Stimulated activated CD8-positive, alpha-beta memory T cell treated with anti-CD3 and anti-CD28 coated beads, Interleukin-7, amount 100 ng/mL, for 4 hours (primary cell): ENCODE measurements at places on chromosomes 6 and 20.

DNA sequence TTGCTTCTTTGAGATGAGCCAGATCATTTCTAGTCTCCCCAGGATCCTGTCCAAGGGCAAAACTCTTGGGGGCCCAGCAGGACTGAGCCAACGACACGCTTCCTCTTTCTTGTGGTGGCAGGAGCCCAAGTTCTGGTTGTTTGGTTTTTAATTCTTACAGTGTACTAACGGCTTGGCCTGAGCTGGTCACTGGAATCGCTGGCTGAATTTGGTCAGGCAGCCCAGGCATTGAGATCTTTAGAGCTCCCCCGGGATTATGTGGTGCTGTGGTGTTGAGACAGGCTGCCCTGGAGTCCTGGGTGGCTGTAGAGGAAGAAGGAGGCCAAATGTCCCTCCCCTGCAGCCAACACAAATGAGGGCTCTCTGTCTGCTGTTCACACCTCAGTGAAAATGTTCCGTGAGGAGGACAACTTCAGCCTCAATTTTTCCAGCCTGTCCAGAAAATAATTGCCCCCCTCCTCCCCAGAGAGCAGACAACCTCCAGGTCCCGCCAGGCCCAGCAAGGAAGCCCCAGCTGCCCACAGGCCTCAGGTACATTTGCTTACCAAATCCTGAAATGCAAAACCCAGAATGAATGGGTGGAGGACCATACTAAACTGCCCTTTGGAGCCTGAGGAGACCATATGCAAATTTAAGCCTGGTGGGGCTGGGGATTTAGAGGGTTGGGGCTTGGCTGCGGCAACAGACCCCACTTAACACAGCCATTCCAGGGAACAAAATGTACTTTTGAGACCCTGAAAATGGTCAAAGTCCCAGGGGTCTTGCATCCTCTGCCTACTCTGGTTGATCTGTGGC lies 23.6 kb downstream of the BNIP5 start:
- DNase-seq: no peak

DNA sequence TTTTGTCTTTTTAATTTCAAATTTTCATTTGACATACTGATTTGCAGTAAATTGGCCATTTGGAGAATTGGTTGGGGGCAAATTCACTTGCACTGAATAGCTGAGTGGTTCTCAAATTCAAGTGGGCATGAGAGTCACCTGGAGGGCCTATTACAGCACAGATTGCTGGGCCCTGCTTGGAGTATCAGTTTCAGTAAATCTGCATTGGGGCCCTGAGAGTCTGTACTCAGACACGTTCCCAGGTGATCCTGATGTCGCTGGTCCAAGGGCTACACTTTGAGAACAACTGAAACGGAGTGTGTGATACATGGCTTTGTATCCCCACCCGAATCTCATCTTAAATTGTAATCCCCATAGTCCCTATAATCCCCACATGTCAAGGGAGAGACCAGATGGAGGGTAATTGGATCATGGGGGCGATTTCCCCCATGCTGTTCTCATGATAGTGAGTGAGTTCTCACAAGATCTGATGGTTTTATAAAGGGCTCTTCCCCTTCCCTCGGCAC lies 115.9 kb downstream of the KLHL32 start:
- DNase-seq: no peak

DNA sequence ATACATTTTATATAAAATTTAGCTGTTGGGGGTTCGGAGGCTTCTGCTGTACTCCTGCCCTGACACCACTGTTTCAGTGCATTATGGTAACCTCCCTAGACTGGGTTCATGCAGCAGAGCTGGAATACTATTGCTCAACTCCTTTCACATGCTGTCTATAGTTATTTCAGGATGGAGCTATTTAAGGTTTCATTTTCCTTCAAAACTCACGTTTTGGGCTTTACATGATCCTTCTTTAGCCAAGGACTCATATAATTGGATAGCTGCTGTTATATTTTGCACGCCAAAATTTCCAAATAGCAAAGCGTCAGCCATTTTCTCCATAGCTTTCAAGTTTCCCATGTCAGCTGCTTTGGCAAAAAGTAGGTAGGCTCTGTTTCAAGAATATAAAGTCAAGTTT lies 76.8 kb downstream of the SEL1L2 start:
- DNase-seq: no peak

DNA sequence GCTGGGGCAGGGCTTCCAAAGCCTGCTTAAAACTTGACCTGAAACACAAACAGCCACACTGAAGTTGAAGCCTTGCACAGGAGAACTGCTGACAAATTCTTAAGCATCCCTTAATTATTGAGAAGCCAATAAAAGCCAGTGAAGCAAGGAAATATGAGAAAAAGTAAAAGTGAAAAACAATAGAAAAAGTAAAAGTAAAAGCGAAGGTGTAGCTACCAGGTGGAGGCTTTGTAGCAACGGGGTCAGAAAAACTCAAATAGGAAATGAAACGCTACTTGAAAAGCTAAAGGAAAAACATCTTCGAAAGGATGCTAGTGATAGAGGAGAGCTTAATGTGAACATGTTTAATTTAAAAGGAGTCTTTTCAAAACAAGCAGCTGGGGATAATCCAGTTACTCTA lies 97.4 kb downstream of the IRF4 start:
- no peak for DNase-seq
